Kidney (tissue), 22 donors: ENCODE measurements at places on chromosomes 6 and 20.

GRCh38 chr6:71248878-71249544 is 39.6 kb upstream of the OGFRL1 start:
- no peak overlapping the region for H3K4me3 ChIP-seq
- H3K27ac ChIP-seq = no peak overlapping the region
- no peaks in the 10 kb centered on the region for H3K27me3 ChIP-seq
- peaks cover 2% of the 10 kb centered on the region for H3K4me1 ChIP-seq
- no peaks in the 10 kb centered on the region for H3K36me3 ChIP-seq

GRCh38 chr6:75620381-75621304 is 19.0 kb downstream of the SENP6 start:
- no peak overlapping the region for H3K27ac ChIP-seq
- no peak overlapping the region for H3K4me3 ChIP-seq
- H3K27me3 ChIP-seq = no peaks in the 10 kb centered on the region
- peaks cover 5% of the 10 kb centered on the region for H3K36me3 ChIP-seq

DNA sequence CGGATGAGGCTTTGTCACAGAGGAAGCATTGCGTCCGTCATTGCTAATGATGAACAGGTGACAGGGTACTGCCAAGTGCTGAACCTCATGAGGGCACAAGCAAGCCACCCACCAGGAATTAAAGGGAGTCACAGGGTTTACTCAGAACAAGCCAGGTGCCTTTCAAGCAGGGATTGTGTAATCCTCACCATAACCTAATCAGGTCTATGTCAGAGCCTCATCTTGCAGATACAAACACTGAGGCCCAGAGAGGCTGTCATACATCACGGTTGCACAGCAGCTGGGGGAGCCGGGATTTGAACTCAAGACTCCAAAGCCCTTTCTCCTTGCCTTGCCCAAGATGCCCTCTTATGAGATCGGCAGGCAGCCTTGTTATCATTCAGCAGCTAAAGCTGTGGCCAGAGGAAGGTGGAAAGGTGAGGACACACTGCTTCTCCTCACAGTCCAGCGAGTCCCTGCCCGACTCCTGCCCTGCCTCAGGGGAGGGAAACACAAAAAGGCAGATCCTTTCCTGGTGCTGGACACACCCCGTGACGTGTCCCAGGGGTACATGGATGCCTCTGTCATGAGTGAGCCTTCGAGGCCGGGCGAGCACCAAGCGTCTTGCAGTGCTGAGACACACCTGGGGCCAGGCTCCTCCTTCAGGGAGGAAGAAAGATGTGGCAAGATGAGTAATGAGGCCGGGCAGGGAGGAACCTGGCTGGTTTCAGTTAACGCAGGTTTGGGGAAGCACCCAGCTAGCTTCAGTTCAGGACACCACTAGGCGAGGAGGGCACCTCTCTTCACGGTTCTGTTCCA is 214.9 kb downstream of the LY86 start:
- no peak overlapping the region for H3K27ac ChIP-seq
- no peaks in the 10 kb centered on the region for H3K36me3 ChIP-seq
- H3K4me1 ChIP-seq = no peaks in the 10 kb centered on the region

DNA sequence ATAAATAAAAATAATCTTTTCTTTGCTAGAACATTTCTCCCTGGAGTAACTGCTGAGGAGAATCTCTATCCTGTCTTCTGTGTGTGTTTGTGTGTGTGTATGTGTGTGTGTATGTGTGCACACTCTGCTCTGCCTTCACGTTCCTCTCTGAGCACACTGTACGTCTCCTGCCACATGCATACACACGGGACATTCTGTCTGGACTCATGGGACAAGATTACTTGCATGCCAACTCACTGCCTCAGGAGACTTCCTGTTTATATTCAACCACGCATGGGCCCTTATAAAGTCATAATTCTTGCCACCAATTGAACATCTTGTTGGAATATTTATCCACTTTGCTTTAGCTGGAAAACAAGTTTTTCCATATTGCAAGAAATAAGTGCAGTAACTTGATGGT is 930.6 kb downstream of the KIF16B start:
- no peaks in the 10 kb centered on the region for H3K27me3 ChIP-seq
- H3K27ac ChIP-seq = no peak overlapping the region
- no peak for DNase-seq
- no peak overlapping the region for H3K4me3 ChIP-seq

- H3K4me3 ChIP-seq = no peak overlapping the region
- no peaks in the 10 kb centered on the region for H3K4me1 ChIP-seq
- H3K27ac ChIP-seq = no peak overlapping the region
- no peaks in the 10 kb centered on the region for H3K36me3 ChIP-seq
Observed at GRCh38 chr20:60046436-60046835, 88.2 kb downstream of the CDH26 start.

DNA sequence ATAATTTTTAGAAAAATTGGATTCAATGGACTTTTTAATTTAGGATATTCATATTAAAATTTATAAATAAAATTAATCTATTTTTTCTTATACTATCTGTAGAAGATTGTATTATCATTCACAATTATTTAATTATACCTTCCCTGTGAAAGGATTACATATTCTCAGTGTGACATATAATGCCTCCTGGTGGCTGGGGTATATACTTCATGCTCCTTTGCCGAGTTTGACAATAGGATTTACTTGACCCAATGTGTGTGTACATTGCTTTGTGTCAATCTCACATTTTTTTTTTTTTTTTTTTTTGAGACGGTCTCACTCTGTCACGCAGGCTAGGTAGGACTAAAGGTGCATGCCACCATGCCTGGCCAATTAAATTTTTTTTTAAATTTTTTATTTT is 230.0 kb upstream of the CHD6 start:
- H3K27me3 ChIP-seq = no peaks in the 10 kb centered on the region
- H3K27ac ChIP-seq = no peak overlapping the region
- no peaks in the 10 kb centered on the region for H3K36me3 ChIP-seq
- H3K4me1 ChIP-seq = no peaks in the 10 kb centered on the region
- DNase-seq = no peak
- no peak overlapping the region for H3K4me3 ChIP-seq

DNA sequence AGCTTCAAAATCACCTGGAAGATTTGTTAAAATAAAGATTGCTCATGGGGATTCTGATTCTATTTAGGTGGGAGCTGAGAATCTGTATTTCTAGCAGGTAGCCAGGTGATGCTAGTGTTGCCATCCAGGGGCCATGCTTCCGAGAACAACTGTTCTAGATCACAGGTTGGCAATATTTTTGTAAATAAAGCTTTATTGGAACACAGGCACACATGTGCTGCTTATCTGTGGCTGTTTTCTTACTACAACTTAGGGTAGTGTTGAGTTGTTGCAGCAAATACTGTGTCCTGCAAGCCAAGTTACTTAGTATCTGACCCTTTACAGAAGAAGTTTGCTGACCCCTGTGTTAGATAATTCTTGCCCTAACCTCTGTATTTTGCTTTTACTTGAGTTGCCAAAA is 12.0 kb downstream of the CENPW start:
- no peaks in the 10 kb centered on the region for H3K36me3 ChIP-seq
- DNase-seq = no peak
- H3K27ac ChIP-seq = no peak overlapping the region
- no peak overlapping the region for H3K4me3 ChIP-seq

DNA sequence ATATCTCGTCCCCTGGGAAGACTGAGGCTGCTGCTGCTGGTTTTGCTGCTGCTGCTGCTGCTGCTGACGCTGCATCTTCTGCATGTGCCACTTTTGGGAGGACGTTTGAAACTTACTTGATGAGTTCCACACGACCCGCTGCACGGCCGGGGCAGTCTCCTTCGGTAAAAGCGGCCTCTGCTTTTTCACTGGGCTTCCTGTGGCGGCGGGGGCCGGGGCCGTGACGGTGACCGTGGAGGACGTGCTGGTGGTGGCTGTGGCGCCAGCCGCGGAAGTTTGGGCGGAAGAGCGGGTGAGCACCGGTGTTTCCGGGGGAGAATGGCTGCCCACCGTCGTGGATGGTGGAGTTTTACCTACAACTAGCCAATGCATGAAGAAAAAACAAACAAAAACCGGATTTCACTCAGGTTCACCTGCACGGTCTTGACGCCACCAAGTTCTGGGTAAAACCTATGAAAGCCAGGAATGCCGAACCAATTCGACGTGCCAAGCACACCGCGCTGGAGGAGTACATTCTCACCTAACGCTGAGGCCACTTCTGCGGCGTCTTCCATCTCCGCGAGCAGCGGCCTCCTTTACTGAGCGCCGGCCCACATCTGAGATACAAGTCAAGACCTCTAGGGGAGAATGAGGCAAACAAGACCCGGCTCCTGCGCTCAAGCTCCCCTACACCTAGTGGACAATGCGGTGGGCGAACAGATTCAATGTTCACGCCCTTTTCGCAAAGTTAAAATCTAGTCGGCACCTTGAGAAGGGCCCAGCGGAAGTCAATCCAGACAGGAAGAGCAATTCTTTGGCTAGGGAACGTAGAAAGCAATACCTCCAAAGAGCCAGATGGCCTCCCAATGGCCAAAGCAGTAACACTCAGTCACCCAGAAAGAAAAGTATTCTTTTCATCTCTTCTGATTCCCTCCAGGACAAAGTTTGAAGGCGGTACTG is 117.5 kb downstream of the ZMYND8 start:
- no peaks in the 10 kb centered on the region for H3K4me1 ChIP-seq
- peaks cover 9% of the 10 kb centered on the region for H3K36me3 ChIP-seq
- H3K27ac ChIP-seq = no peak overlapping the region
- no peaks in the 10 kb centered on the region for H3K27me3 ChIP-seq
- DNase-seq = no peak

DNA sequence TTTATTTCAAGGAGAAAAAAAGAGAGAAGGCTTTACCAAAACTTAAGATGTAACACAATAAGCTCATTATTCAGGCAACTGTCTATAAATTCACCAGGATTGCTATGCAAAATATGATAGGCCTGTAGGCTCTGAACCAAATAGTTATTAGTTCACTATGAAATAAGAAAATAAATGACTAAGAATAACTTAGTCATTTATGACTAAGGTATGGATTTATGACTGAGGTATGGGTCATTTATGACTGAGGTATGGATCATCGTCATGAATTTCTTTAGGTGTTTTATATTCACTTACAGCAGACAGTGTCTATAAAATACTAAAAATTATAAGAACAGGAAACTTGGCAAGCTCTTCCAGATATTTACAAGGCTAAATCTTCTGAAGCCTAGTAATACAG is 52.1 kb upstream of the SNX9 start:
- no peak overlapping the region for H3K4me3 ChIP-seq
- H3K27ac ChIP-seq = no peak overlapping the region
- H3K4me1 ChIP-seq = peaks cover 18% of the 10 kb centered on the region
- no peak for DNase-seq
- H3K36me3 ChIP-seq = no peaks in the 10 kb centered on the region

DNA sequence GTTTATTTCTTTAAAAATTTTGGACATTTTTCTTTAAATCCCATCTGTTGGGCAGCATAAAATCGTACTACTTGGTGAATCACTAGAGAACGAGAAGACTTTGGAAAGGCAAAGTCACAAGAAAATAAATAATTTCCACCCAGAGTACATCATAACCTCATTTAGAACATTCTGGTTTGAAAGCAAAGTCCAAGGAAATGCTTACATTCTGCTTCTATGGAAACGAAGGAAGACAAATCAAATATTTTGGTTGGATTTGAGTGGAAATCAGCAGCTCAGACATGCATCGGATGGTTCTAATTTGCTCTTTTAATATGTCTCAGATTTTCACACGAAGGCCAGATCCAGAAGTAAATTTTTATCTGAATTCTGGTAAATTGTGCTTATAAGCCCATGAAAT is 60.7 kb upstream of the LTV1 start:
- no peak for DNase-seq
- H3K27me3 ChIP-seq = no peaks in the 10 kb centered on the region
- no peak overlapping the region for H3K4me3 ChIP-seq
- H3K27ac ChIP-seq = no peak overlapping the region

- H3K36me3 ChIP-seq = no peaks in the 10 kb centered on the region
- no peak overlapping the region for H3K4me3 ChIP-seq
- no peak for DNase-seq
- no peaks in the 10 kb centered on the region for H3K27me3 ChIP-seq
Observed at GRCh38 chr6:73679009-73679408, 17.0 kb upstream of the CD109 start.

GRCh38 chr20:13278812-13279570 is 57.9 kb downstream of the ISM1 start:
- no peaks in the 10 kb centered on the region for H3K27me3 ChIP-seq
- no peaks in the 10 kb centered on the region for H3K36me3 ChIP-seq
- no peak for DNase-seq

GRCh38 chr6:130848945-130849344 is 21.7 kb downstream of the SMLR1 start:
- no peaks in the 10 kb centered on the region for H3K27me3 ChIP-seq
- DNase-seq = no peak
- no peak overlapping the region for H3K27ac ChIP-seq
- no peaks in the 10 kb centered on the region for H3K4me1 ChIP-seq
- no peak overlapping the region for H3K4me3 ChIP-seq

GRCh38 chr20:56323656-56324055 is 35.1 kb upstream of the FAM210B start:
- no peak overlapping the region for H3K4me3 ChIP-seq
- no peak for DNase-seq
- no peaks in the 10 kb centered on the region for H3K27me3 ChIP-seq
- no peaks in the 10 kb centered on the region for H3K4me1 ChIP-seq
- no peaks in the 10 kb centered on the region for H3K36me3 ChIP-seq

DNA sequence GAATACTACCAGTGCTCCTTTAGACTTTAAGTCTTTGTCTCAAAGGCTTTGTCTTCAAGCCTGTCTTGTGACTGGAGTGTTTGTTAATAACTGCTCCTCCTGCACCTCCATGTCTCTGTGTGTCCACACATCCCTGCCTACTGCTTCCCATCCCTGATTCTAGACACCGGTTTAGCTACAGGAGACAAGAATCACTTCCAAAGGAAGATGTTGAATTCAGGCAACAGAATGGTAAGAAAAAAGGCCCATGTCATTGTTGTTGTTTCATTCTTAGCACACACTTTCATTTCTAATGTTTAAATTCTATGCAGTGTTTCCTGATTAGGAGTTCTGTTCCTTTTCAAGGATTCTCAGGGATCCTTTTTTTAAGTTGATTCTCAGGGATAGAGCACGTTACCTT is 293.6 kb upstream of the STXBP5 start:
- no peak for DNase-seq
- no peaks in the 10 kb centered on the region for H3K27me3 ChIP-seq
- H3K27ac ChIP-seq = no peak overlapping the region
- no peaks in the 10 kb centered on the region for H3K36me3 ChIP-seq
- H3K4me1 ChIP-seq = peaks cover 8% of the 10 kb centered on the region

DNA sequence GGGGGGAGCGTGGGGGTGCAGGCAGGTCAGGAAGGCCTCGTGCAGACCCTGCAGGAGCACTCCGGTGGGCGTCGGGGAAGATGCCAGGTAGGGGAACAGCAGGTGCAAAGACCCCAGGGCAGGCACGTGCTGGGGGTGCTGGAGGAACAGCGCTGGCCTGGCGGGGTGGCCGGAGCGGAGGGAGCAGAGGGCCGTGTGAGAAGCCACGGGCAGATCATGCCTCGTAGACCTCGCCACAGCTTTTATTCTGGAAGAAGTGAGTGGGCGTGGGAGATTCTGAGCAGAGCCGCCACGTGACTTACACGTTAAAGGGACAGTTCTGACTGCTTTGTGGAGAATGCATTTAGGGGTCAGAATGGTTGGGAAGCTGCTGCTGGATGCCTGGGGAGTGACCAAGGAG is 9.3 kb downstream of the NTSR1 start:
- H3K4me1 ChIP-seq = no peaks in the 10 kb centered on the region
- H3K27ac ChIP-seq = no peak overlapping the region
- H3K27me3 ChIP-seq = no peaks in the 10 kb centered on the region
- no peak for DNase-seq

GRCh38 chr6:170459451-170459850 is 93.7 kb downstream of the PSMB1 start:
- no peaks in the 10 kb centered on the region for H3K36me3 ChIP-seq
- no peaks in the 10 kb centered on the region for H3K4me1 ChIP-seq
- H3K4me3 ChIP-seq = no peak overlapping the region
- H3K27ac ChIP-seq = no peak overlapping the region
- no peak for DNase-seq
